Brain microvascular endothelial cell (primary cell): ENCODE measurements at places on chromosomes 12 and 14.

- DNase-seq: no peak
These were observed 49.4 kb downstream of the DYNC1H1 start for GRCh38 chr14:102013669-102014200.

- no peak for DNase-seq
These were observed 465.3 kb downstream of the PRKD1 start for GRCh38 chr14:29462321-29462720.

DNA sequence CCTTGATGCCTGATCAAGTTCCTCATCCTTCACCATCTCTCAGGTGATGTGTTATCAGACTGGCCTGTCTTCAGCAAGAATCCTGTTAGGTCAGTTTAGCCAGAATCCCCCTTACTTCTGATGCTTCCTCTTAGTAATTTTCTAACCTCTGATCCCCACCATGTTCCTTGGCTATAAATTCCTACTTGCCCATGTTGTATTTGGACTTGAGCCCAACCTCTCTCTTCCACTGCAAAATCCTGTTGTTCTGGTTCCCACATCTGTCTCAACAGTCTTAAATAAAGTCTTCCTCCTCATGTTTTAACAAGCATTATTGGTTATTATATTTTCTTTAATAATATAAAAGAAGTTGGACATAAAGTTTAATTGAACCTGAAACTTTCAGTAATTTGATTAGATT lies 987.8 kb upstream of the USP15 start:
- peak; percentile 31 for DNase-seq

DNA sequence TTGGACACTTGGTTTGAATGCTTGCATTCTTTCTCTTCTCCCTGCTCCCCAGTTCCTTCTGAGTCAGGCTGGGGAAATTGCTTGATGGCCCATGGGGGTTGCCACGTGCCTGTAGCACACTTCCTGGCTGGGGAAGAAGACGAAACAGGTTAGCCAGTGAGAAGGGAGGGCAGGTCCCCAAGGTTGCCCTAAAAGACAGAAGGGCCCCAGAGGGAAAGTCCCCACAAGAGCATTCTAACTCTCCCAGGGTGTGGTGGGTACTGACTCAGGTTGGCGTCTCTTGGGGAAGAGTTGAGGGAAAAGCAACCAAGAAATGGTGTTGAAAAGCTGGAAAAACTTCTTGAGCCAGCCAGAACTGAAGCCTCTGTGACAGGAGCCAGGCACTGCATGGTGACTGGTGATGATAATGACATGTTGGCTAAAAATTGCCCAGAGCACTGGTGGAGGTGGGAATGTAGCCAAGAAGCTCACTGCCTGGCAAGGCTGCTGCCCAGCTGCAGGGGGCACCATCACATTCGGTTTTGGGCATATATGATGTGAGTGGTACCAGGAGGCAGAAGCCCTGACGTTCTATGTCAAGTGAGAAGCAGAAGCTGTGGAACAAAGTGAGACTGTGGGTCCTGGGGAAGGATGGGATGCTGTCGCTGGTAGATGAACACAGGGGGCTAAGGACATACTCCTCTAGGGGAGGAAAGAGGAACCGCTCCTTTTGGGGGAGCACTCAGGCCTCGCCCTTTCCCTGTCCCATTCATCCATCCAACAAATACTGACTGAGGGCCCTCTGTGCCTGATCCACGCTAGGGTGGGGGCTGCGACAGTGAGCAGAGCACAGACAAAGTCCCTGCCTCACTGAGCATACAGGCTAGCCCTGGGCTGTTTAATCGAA lies 8.1 kb upstream of the RABGGTA start:
- DNase-seq: no peak

DNA sequence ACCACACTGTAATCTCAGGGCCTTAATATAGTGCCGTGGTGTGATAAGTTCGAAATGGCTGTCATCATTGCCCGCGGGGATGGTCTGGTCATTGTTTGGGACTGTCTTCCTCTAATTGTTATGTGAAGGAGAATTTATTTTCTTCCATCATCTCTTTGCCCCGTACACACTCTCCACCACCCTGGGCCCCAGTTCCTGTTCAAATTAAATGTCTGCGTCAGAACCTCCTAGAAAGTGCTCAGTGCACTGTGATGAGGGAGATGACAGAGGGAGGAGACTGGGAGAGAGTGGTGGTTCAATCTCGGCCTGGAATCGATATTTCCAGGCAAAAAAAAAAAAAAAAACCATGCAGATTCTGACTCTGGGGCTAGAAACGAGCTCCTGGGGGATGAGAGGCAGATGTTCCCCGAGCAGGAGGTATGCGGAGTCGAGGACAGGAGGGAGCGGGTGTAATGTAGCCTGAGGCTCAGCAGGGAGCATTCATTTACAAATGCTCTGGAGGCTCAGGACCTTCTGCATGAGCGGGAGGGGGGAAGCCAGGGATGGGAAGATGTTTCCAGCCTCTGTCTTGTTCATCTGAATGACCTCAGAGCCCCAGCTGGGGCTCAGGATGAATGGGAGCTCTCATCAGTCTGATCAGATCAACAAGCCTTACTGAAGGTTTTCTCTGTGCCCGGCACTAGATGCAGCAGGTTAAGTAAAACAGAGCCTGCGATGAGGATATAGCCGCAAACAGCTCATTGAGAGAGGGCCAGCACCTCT lies 219.5 kb downstream of the TBX5 start:
- DNase-seq: no peak

GRCh38 chr12:12803186-12803585 lies 10.0 kb upstream of the DDX47 start:
- peak; percentile 81 for DNase-seq

GRCh38 chr14:101980700-101981099 lies 16.3 kb downstream of the DYNC1H1 start:
- peak; percentile 92 for DNase-seq

DNA sequence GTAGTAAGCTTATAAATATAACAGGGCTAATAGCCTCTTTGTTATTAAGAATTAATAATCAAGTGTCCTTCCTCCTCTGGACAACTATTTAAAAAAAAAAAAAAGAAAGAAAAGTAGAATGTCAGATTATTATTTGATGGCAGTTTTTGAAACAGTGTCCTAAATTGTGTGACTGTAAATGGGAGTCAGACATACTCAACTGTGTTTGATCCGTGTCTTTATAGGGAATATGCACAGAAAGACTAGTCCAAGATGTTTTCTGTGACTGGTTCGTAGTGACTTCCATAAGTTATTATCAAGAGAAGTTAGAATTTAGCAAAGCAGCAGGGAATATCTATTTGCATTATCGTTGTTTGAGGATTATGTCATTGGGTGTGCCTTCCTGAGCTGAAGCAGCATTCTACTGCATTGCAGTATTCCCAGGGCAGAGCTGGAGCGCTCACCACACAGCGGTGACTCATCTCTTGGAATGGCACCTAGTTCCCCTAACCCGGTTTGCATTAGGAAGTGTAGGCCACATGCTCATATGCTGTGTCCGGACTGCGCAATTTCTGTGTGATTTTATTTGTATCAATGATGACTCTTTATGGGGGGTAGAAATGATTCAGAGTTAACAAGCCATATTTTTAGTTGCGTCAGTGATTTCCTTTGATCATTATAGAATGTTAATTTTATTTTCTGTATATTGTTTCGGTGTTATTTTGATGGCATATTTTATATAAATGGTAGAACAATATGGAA lies 7.9 kb downstream of the DYNC1H1 start:
- peak; percentile 100 for DNase-seq

GRCh38 chr14:23568600-23569331 lies 1.2 kb upstream of the AP1G2 start:
- DNase-seq: no peak

DNA sequence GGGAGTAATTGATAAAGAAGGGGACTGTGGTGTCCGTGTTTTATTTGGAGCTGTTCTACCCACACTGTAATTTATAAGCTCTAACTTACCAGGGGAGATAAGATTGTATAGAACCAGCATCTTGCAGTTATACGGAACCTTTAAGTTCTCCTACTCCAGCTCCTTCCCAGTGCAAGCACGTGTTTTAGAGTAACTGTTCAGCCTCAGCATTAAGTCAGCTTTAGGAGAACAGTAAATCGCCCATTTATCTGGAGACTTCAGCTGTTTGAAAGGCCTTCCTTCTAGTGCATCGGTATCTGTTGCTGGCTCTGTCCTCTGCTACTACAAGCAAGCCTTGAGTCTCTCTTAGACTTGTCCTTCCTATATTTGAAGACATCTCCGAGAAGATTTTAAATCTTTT lies 95.6 kb downstream of the ETV6 start:
- DNase-seq: no peak

DNA sequence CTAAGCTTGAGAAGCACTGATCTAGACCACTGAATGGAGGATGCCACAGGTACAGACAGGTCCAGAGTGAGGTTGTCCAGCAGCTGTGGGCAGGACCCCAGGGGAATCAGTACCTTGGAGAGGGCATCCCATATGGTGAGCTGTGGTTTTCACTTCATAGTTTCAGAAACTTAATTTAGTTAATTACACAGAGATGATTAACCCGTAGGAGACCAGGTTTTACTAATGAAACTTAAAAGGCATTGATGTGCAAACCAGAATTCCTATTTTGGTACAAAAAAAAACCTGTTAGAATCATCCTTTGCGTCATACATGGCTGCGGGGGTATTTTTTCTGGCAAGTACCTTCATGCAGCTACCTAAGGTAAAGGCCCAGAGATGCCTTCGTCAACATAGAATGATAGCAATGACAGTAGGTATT lies 159.3 kb downstream of the DACT1 start:
- no peak for DNase-seq

DNA sequence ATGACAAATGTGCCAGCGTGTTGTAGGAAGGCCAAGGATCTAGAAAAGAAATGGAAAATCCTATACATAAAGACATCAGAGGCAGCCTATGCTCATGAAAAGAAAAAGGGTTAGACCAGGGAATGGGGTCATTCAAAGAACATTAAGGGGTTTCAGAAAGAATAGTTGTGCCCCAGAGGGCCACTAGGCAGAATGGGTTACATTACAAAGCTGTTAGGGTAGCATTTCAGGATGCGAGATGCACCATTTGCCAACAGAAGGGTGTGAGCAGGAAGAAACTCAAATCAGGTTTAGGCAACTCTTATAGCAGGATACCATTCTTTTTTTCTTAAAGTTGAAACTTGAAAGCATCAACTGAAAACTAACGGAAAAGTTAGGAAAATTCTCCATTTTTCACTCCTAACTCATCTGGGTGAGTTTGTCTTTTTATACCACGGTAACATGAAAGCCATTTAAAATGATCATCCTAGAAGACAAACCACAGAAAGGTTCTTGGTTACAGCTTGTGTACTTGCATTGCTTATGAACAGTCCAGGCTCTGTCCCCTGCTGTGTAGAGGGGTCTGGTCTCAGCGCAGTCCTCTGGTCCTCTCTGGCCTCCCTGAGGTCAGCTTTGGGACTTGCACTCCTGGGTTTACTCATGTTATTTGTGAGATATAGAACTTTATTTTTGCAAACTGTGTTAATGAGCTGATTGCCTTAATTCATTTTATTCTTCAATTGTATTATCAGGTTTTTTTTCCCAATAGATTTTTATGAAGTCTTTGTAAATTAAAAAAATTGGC lies 209.1 kb downstream of the DACT1 start:
- DNase-seq: no peak

GRCh38 chr14:72664651-72665050 lies 229.2 kb downstream of the DPF3 start:
- no peak for DNase-seq

DNA sequence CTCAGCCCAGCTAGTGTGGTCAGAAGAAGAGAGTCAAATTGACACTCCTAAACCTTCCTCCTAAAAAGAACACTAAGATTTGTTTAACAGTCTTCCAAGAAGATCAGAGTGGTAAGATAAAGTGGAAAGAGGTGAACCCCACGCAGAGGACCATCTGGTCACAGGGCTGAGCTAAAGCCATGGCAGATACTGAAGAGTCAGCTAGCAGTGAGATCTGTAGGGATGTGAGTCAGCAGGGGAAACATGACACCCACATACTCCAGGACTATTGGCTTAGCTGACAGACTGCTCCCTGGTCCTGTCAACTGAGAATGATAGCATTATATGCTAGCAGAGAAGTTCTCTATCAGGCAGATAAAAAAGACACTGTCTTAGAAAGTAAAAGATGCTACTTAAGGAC lies 269.4 kb upstream of the ALG10 start:
- no peak for DNase-seq

DNA sequence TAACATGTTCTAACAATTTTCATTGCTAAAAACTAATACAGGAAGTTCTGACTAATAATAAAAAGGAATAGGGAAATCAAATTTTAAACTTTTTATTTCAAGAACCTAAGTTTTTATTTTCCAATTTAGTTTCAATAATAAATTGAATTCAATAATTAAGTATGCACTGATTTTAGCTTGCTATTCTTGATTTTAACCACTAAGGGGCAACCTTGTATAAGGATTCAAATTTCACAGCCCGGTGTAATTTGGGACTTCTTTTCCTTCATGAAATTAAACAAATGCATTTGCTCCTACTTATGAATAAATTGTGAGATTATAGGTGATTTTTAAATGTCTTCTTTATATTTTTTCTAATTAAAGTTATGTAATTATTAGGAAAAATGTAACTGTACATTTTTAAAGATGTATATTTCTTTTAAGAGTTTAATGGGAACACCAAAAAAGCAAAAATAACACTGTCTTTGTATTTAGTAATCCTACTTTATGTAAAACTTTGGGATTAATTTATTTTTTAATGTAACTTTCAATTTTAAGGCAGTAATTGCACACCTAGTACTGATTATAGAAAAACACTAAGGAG lies 241.4 kb upstream of the PDZRN4 start:
- DNase-seq: no peak

- DNase-seq: no peak
These were observed 320.0 kb downstream of the RAD51B start for GRCh38 chr14:68139431-68140075.

DNA sequence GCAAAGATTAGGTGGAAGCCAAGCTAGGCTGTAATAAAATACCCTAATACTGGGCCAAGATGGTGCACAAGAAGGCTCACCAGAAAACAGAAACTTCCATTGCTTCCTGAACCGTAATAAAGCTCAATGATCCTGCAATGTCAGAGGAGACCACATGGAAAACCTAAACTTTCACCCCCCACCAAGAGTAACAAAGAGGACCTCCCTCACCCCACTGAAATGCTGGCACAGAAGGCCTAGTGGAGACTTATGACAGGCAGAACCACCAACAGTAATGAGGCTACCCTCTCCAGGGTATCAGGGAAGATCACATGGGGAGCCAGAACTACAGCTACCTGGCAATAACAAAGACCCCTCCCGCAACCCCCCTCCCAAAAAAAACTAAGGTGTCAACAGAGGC lies 43.1 kb downstream of the CEP83 start:
- DNase-seq: no peak

GRCh38 chr14:32230695-32231280 lies 27.7 kb upstream of the RNU6-8 start:
- DNase-seq: peak; percentile 56

- peak; percentile 34 for DNase-seq
These were observed 79.8 kb downstream of the SRRM4 start for GRCh38 chr12:119060847-119061796.
